ENCODE measurements at places on chromosomes 12 and 14.

- no peak for DNase-seq
These were observed 1.6 kb downstream of the CMKLR1 start for GRCh38 chr12:108337235-108338223.

DNA sequence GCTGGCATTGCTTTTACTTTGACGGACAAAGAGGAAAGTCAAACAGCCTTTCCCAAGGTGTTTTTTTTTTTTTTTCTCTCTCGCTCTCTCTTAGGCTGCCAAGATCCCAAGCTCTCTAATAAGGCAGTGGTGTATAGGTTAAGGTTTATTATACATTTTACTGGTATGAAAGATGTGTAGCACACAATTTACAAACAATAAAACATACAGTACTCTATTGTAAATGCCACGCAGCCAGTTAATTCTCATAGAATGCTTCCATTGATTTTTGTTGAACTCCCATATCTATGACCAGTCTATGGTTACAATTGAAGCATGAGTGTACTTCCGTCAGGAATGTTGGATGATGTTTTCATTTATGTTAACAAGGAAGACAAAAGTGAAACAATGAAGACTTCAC lies 106.4 kb upstream of the GSC start:
- DNase-seq, result no peak

- DNase-seq, result no peak
These were observed 603 bp downstream of the PABPN1 start for GRCh38 chr14:23321572-23322547.

GRCh38 chr12:18424857-18425256 lies 163.5 kb downstream of the PIK3C2G start:
- DNase-seq, result no peak

DNA sequence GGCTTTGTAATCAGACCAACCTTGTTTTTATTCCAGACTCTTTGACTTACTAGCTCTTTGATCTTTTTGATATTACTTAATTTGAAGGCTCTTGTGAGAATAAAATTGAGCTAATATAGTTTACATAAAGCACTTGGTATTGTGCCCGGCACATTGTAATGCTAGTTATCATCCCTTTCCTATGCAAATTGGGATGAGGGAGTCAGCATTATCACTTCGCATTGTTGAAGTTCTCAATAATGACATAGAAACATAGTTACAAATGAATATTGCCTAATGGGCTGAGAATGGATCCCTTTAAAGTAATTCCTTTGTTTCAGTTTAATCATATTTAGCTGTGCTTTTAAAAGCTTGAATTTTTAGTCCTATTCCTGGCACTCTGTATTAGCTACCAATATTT lies 36.6 kb downstream of the SUPT16H start:
- DNase-seq, result no peak

DNA sequence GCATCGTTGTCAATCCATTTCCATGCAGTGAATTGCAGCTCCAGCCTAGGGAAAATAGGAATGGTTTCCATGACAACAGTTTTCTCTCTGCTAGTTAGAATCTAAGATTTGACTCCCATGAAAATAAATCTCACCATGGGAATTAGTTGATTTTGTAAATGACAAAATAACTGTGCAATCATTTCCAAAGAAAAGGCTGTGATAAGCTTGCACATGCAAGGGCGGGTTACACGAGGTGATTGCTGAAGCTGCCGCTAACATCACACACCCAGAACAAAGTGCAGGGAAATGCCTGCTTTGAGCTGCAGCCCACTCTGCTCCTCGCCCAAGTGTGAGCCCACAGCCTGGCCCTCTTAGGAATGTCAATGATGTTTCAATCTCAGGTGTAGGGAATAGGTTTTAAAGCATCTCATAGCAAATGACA lies 53.8 kb downstream of the TRIM9 start:
- DNase-seq, result no peak

DNA sequence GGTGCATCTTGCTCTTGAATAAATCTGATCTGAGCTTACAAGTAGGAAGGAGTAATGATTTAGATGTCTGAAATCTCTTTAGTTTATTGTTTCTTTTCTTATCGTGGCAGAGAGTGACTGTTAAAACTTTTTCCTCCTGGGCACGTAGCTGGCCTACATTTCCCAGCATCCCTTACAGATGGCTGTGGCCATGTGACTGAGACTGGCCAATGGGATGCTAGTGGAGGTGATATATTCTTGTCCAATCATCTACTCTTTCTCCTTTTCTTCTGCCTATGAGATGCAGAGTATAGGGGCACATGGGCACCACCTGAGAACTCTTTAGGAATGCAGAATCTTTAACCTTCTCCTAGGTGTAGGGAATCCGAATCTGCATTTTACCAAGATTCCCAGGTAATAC lies 237.3 kb downstream of the RGS6 start:
- DNase-seq, result no peak

GRCh38 chr14:28656704-28657255 lies 109.8 kb upstream of the FOXG1 start:
- DNase-seq, result peak; percentile 82

DNA sequence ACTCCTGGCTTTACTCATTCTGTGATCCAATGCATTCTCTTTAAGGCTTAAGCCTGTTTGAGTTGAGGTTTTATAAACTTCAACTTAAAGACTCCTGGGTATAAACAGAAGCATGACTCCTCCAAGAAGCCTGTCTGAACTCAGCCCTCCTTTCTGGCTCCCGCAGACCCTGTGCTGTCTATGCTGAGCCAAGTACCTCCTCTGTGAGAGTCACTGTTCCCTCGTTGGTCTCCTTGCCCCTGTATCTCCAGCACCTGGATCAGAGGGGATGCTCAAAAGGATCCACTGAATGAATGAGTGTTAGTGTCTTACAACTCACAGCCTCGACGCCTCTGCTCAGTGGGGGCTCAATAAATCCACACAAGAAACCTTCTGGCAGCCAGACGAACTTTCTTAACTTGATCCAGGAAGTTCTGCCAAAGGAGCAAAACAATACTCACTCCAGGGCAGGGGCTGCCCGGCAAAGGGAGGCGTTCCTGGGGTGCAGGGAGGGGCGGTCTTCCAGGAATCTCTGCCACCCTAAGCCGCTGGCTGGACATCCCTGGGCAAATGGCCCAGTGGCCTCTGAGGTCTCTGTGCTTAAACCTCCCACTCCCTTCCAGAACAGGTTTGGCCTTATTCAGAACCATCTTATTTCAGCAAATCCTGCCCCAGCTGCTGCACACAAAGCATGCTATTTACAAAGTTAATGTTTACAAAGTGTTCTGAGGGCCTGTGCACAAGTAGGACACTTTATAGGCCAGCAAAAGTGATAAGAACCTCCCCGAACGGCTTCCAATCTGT lies 32.9 kb downstream of the MAP1LC3B2 start:
- DNase-seq, result no peak

- DNase-seq, result no peak
These were observed 222.9 kb upstream of the PWP1 start for GRCh38 chr12:107462428-107463332.

DNA sequence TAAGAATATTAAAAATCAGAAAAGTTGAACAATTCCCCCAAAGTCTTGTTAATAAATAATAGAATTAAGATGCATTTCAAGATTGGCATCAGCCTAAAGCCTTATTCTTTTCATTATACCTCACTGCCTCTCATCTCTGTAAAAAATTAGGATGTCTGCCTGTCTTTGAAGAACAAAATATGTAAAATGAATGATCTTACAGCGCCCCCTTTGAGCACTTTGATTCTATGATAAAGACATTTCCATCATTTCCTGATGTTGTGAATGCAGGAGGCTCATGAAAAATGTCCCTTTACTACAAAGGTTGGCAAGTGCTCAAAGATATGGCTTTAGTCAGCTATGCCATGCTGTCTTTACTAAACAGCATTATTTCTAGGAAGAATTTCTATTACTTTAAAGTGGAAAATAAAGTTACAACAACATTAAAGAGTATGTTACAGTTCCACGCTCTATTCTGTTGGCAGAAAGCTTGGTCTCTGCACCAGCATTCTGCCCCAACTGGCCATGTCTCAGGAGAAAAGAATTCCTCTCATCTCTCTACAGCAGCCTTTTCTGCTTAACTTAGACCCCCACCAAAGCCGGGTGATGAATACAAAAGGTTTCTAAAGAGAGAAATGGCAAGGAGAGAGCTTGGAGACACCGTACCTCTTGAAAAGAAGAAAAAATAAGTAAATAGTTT lies 95.1 kb downstream of the LLPH start:
- DNase-seq, result no peak

GRCh38 chr12:67498991-67499390 lies 149.6 kb upstream of the DYRK2 start:
- DNase-seq, result no peak

DNA sequence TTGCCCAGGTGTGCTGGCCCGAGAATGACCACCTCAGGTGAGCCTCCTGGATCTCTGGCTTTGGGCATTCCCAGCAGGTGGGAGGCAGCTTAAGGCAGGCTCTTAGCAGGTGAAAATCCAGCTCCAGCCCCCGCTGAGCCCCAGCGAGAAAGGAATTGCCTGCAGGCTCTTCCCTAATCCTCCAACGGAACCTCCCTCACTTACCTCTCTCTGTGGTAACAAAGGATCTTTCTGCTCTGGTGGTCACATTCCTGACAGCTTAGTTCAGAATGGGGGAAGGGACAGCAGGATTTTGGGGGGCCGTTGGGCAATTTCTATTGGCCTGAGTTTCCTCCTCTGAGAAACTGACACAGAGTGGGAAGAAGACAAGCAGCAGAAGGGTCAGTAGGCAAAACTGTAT lies 116.0 kb upstream of the LHX5 start:
- DNase-seq, result no peak

GRCh38 chr14:55731881-55732498 lies 152.0 kb downstream of the KTN1 start:
- DNase-seq, result no peak

GRCh38 chr12:75205558-75205957 lies 4.1 kb downstream of the KCNC2 start:
- DNase-seq, result no peak

- no peak for DNase-seq
These were observed 10.6 kb downstream of the DDX54 start for GRCh38 chr12:113174461-113175384.

Data from NCI-H2081 treated with DMSO at 0.1 percent for 48 hours (cell line).